ENCODE measurements at places on chromosomes 1 and 21. TPM values are rescaled to one million over a fixed set of nuclear protein-coding genes. Genes with fewer than 3 reads are reported as not detected.

PLCH2 gene
- polyA plus RNA-seq = 3.4 TPM

SLAMF1 gene
- 2.1 TPM for polyA plus RNA-seq

COL9A2 gene
- polyA plus RNA-seq = 33.5 TPM

ACTA1 gene
- polyA plus RNA-seq = 0.28 TPM

PAX7 gene
- polyA plus RNA-seq = not detected

NCMAP gene
- polyA plus RNA-seq = 2.7 TPM

Measured in hepatocyte (in vitro differentiated cells).